ENCODE measurements at places on chromosomes 16 and 17. TPM values are rescaled to one million over a fixed set of nuclear protein-coding genes. Genes with fewer than 3 reads are reported as not detected.

Gene P2RX1
- total RNA-seq = 9.0 TPM

Gene MT1A
- 4.3 TPM for total RNA-seq

Gene KRTAP4-4
- not detected for total RNA-seq

Gene SLFN12L
- 7.0 TPM for total RNA-seq

Gene MED31
- total RNA-seq = 14.0 TPM

GRCh38 chr17:68344701-68345136, 53.4 kb downstream of the ARSG start:
- H3K27ac ChIP-seq = no peak overlapping the region
- no peak for DNase-seq
- no peaks in the 10 kb centered on the region for H3K27me3 ChIP-seq
- H3K4me1 ChIP-seq = peaks cover 16% of the 10 kb centered on the region
- no peak overlapping the region for H3K4me3 ChIP-seq

DNA sequence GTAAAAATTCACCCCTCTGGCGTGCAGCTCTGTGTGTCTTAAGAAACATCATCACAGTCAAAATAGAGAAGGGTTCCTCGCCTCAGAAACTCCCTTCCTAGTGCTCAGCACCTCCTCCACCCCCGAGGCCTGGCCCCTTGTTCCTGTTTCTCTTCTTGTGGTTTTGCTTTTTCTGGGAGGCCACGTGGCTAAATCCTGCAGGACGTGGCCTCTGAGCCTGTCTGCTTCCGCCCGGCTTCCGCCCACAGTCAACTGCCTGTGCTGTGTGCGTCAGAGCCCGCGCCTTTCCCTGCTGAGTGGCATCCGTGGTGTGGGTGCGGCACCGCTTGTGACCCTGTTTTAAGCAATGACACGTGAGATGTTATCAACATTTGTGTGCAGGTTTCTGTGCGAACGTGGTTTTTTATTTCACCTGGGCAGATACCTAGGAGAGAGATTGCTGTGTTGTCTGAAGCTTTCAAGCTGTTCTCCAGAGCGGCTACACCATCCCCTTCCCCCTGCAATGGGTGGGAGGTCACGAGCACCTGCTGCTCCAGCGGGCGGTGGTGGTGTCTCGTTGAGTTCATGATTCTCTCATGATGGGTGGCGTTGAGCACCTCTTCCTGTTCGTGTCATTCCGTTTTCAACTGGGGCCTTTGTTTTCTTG, 21.7 kb downstream of the ACSF3 start:
- no peaks in the 10 kb centered on the region for H3K27me3 ChIP-seq
- H3K4me3 ChIP-seq = peak overlapping the region; percentile 10
- H3K27ac ChIP-seq = peak overlapping the region; percentile 29
- DNase-seq = peak; percentile 75

DNA sequence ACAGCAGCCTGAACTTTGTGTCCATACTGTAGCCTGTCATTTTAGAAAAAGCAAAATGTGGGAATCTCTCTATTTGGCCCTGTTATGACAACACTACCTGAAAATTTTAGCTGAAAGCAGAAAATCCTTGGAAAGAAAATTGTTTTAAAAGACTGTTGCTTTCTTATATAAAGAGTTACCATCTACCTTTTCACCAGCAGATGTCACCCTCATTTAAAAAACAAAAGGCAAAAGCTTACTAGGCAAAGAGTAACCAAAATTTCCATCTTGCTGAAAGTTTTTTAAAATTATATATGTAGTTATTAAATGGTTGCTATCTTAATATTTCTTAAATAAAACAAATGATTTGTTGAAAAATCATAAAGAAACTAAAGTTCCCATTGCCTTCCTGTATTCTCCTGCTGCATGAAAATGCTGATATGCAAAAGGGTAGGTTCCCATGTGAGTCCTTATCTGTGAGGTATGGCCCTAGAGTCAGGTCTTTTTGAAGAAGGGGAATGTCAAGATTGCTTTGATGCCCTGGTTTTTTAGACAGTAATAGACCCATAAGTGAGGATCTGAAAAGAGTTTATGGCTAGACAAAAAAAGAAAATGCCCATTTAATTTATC, 61.0 kb downstream of the TNRC6C start:
- H3K36me3 ChIP-seq = peaks cover 15% of the 10 kb centered on the region
- peak; percentile 65 for DNase-seq
- H3K27ac ChIP-seq = no peak overlapping the region
- no peaks in the 10 kb centered on the region for H3K27me3 ChIP-seq
- H3K4me1 ChIP-seq = no peaks in the 10 kb centered on the region
- H3K4me3 ChIP-seq = no peak overlapping the region

- peak; percentile 48 for DNase-seq
- no peaks in the 10 kb centered on the region for H3K27me3 ChIP-seq
- H3K36me3 ChIP-seq = peaks cover 71% of the 10 kb centered on the region
- H3K27ac ChIP-seq = no peak overlapping the region
- no peak overlapping the region for H3K4me3 ChIP-seq
Observed at GRCh38 chr16:47664653-47665325, 203.7 kb downstream of the PHKB start.

DNA sequence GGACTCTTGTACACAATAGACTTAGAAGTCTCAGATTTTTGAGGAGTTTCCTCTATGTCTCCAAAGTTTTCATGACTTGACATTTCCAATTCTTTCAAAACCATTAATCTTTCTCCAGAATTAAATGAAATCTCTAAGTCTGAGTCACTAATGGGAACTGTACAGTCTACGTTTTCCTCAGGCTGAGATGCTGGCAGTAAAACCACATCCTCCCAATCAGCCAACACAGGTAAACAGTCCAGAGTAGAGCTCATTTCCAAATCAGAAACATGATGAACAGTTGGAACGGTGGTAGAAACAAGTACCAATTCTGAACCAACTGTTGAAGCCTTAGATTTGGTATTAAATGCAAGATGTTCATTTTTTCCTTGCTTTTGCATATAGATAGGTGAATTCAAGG, 7.9 kb downstream of the ERI2 start:
- H3K36me3 ChIP-seq = no peaks in the 10 kb centered on the region
- H3K27me3 ChIP-seq = no peaks in the 10 kb centered on the region
- no peaks in the 10 kb centered on the region for H3K4me1 ChIP-seq
- no peak for DNase-seq
- H3K4me3 ChIP-seq = no peak overlapping the region
- no peak overlapping the region for H3K27ac ChIP-seq

- no peak overlapping the region for H3K27ac ChIP-seq
- no peak for DNase-seq
- H3K27me3 ChIP-seq = no peaks in the 10 kb centered on the region
- H3K4me3 ChIP-seq = no peak overlapping the region
Observed at GRCh38 chr17:42508426-42509165, 27.4 kb upstream of the NAGLU start.

- H3K27ac ChIP-seq = no peak overlapping the region
- H3K4me3 ChIP-seq = no peak overlapping the region
- H3K36me3 ChIP-seq = no peaks in the 10 kb centered on the region
Observed at GRCh38 chr17:36857698-36858097, 79.6 kb upstream of the LHX1 start.

GRCh38 chr16:14369734-14370598, 260.1 kb downstream of the PARN start:
- no peak overlapping the region for H3K4me3 ChIP-seq
- H3K4me1 ChIP-seq = no peaks in the 10 kb centered on the region
- no peak for DNase-seq
- no peaks in the 10 kb centered on the region for H3K27me3 ChIP-seq
- H3K36me3 ChIP-seq = no peaks in the 10 kb centered on the region

DNA sequence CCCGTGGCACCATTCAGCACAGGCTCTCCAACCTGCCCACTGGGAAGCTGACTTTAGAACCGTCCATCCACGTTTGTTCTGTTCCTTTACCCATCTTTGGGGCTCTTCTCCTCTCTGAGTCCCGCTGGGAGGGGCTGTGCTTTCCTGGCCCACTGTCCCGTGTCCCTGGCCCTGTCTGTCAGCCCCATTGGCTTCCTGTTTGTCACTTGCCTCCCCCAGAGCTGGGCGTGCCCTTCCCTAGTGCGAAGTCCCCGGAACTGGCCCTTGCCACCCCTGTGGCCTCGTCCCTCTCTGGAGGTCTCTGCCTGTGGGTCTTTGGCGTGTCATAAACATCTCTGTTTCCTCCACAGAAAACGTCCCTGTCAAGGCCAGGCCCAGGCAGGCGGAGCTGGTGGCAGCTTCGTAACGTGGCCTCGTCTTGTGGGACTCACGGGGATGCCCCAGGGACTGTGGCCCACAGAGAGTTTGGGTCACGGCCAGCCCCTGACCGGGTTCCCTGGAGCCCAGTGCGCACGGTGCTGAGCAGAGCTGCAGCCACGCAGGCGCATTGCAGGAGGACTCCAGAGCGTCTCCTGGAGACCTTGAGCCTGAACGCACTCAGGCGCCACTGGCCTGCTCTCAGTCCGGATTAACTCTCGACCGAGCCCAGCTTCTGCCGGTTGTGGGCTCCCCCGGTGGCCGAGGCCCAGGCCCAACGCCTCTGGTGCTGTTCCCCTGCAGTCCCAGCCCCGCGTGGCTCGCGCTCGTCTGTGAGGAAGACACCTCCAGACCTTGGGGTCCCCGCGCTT, 7.3 kb downstream of the CHMP6 start:
- H3K27ac ChIP-seq = no peak overlapping the region
- H3K36me3 ChIP-seq = peaks cover 62% of the 10 kb centered on the region
- peaks cover 37% of the 10 kb centered on the region for H3K4me1 ChIP-seq
- no peak overlapping the region for H3K4me3 ChIP-seq
- H3K27me3 ChIP-seq = peaks cover 22% of the 10 kb centered on the region
- no peak for DNase-seq

DNA sequence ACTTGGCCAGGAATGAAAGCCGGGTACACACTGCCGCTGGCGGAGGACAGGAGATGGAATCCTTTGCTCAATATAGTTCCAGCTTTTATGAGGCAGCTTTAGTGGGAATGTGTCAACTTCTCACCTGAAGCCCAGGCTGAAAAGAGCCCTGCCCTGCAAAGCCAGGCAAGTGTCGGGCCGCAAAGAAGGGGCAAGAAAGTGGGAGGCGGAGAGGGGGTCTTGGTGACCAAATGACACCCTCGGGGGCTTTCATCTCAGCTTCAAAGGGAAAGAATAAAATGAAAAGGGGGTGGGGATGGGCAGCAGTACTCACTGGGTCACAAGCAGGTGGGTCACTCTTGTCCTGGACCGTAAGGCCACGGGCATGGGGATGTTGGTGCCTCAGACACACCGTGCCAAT, 62.9 kb downstream of the C16orf95 start:
- no peaks in the 10 kb centered on the region for H3K4me1 ChIP-seq
- no peaks in the 10 kb centered on the region for H3K36me3 ChIP-seq
- H3K27ac ChIP-seq = no peak overlapping the region
- no peak overlapping the region for H3K4me3 ChIP-seq
- no peaks in the 10 kb centered on the region for H3K27me3 ChIP-seq
- DNase-seq = peak; percentile 18

DNA sequence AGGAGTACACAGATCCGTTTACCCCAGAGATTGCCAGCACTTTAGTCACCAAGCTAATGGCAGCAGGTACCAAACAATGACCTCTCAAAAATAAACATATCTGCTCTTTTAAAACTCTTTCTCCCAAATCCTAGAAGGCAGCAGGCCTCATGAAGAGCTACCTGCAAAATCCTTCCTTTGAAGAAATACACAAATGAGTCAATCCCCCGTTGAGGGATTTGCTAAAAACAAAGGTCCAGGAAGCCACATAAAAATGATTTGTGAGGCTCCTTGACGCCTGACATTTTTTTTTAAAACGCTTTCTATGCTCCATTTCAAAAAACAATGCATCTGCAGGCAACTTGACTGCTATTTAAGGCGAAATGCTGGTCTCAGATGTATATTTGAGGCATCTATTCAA, 58.2 kb downstream of the NACA2 start:
- H3K4me3 ChIP-seq = no peak overlapping the region
- H3K27me3 ChIP-seq = no peaks in the 10 kb centered on the region
- no peak for DNase-seq
- H3K27ac ChIP-seq = no peak overlapping the region

- no peaks in the 10 kb centered on the region for H3K36me3 ChIP-seq
- no peak for DNase-seq
- no peak overlapping the region for H3K27ac ChIP-seq
- H3K4me3 ChIP-seq = no peak overlapping the region
- H3K4me1 ChIP-seq = peaks cover 13% of the 10 kb centered on the region
Observed at GRCh38 chr17:72381597-72382397, 261.0 kb downstream of the SOX9 start.

GRCh38 chr17:59651346-59651745, 31.7 kb downstream of the CLTC start:
- H3K27me3 ChIP-seq = no peaks in the 10 kb centered on the region
- peaks cover 96% of the 10 kb centered on the region for H3K36me3 ChIP-seq
- H3K27ac ChIP-seq = no peak overlapping the region
- no peak for DNase-seq
- no peak overlapping the region for H3K4me3 ChIP-seq
- no peaks in the 10 kb centered on the region for H3K4me1 ChIP-seq

GRCh38 chr16:5205361-5206040, 107.9 kb upstream of the EEF2KMT start:
- no peaks in the 10 kb centered on the region for H3K27me3 ChIP-seq
- no peaks in the 10 kb centered on the region for H3K36me3 ChIP-seq
- H3K4me1 ChIP-seq = no peaks in the 10 kb centered on the region
- no peak for DNase-seq

DNA sequence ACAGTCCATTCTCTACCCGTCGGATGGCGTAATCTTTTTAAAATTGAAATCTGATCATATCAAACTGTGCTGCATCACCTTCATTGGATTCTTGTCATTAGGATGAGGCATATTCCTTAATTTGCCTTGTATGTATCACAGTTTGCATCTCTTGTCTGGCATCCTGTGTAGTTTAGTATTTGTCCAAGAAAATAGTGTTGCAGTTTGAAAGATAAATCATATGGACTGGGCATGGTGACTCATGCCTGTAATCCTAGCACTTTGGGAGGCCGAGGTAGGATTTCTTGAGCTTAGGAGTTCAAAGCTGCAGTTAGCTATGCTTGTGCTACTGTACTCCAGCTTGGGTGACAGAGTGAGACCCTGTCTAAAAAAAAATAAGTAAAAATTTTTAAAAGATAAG, 5.8 kb upstream of the RSL1D1 start:
- peaks cover 14% of the 10 kb centered on the region for H3K4me1 ChIP-seq
- H3K27me3 ChIP-seq = no peaks in the 10 kb centered on the region
- H3K4me3 ChIP-seq = no peak overlapping the region
- H3K27ac ChIP-seq = no peak overlapping the region
- DNase-seq = no peak

- H3K36me3 ChIP-seq = peaks cover 6% of the 10 kb centered on the region
- H3K27ac ChIP-seq = no peak overlapping the region
- H3K27me3 ChIP-seq = no peaks in the 10 kb centered on the region
- no peak overlapping the region for H3K4me3 ChIP-seq
- DNase-seq = no peak
Observed at GRCh38 chr16:70711211-70712031, 25.6 kb upstream of the MTSS2 start.

- H3K4me3 ChIP-seq = no peak overlapping the region
- no peaks in the 10 kb centered on the region for H3K36me3 ChIP-seq
- no peak overlapping the region for H3K27ac ChIP-seq
- H3K4me1 ChIP-seq = peaks cover 9% of the 10 kb centered on the region
- peaks cover 24% of the 10 kb centered on the region for H3K27me3 ChIP-seq
Observed at GRCh38 chr17:39593371-39593770, 14.3 kb downstream of the NEUROD2 start.

- no peaks in the 10 kb centered on the region for H3K36me3 ChIP-seq
- H3K4me1 ChIP-seq = no peaks in the 10 kb centered on the region
- no peaks in the 10 kb centered on the region for H3K27me3 ChIP-seq
- H3K27ac ChIP-seq = no peak overlapping the region
Observed at GRCh38 chr17:14580499-14580898, 279.6 kb downstream of the HS3ST3B1 start.

- H3K27ac ChIP-seq = no peak overlapping the region
- peaks cover 9% of the 10 kb centered on the region for H3K4me1 ChIP-seq
- no peak for DNase-seq
Observed at GRCh38 chr16:3643095-3643730, 11.3 kb upstream of the DNASE1 start.

Measured in stomach (tissue), 19 donors.